ENCODE measurements at places on chromosomes 16 and 17.

DNA sequence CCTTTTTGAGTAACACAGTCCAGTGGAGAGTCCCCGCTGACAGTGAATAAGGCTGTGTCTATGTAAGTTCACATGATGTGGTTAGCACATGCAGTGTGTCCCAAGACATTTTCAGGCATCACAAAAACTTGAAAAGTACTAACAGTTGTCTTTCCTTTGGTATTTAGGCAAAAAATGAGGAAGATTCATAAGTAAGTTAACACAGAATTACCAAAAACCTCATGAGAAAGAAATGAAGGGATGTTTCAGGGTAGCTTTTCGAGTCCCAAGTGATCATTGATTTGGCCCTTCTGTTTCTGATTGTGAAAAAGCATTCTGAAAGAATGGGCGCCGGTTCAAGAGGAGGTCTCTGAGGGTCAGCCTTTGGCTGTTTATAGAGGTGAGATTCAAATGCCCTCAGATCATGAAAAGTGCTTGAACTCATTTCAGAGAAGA lies 529 bp upstream of the ASPA start:
- no peak for DNase-seq

DNA sequence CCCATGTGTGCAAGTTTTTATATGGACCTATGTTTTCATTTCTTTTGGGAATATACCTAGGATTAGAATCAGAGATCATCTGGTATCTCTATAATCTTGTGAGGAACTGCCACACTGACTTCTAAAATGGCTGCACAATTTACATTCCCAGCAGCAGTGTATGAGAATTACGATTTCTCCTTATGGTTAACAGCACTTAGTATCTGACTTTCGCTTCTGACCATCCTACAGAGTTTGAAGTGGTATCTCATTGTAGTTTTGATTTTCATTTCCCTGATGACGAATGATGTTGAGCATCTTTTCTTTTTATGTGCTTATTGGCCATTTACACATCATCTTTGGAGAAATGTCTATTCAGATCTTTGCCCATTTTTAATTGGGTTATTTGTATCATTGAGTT lies 10.0 kb downstream of the C16orf96 start:
- DNase-seq = no peak

DNA sequence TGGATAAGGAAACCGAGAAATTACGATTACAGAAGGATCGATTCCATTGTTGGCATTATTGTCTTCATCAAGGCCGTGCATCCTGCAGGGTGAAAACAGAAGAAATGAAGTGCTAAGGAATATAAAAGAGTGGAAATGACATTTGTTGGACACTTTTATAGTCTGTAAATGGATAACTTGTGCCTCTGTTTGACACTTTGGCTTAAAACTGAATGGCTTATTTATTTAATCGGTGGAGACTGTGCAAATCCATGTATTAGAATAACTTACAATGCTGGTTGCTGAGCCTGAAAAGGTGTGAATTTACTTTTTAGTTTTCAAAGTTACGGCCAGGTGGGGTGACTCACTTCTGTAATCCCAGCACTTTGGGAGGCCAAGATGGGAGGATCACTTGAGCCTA lies 31.4 kb downstream of the ITGB3 start:
- no peak for DNase-seq

- no peak for DNase-seq
Measured at GRCh38 chr17:68302066-68302564, 10.8 kb downstream of the ARSG start.

DNA sequence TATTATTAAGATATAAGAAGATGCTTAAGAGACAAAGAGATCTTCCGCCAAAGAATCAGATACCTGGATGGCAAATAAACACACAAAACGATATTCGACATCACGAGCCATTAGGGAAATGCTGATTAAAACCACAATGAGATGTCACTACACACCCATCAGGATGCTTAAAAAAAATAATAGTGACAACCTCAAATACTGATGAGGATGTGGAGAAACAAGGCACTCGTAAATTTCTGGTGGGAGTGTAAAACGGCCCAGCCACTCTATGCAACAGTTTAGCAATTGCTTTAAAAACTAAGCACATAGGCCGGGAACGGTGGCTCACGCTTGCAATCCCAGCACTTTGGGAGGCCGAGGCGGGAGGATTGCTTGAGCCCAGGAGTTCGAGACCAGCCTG lies 39.4 kb downstream of the TBC1D16 start:
- DNase-seq = no peak

DNA sequence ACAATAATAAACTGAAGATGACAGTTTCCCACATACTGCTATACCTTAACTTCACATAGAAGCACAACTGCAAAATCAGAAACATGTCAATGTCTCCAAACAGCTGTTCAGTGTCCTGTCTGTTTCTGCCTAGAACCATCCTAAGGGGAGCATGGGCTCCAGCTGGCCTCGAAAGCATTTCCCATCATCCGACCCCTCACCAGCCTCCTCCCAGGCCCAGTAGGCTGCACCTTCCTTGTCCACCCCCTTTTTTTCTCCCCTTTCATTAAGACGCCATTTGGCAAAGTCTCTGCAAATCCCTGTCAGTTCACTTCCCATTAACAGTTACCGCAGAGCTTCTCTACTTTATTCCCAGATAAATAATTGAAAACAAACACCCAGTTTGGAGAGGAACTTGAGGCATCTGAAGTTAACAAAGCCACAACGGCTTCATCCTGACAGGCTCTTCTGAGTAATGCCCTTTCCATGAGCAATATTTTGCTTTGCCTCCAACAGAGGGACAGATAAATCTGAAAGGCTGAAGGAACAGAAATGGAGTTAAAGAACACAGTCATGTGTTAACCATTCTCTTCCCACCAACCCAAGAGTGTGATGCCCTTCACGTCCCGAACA lies 65.3 kb downstream of the SLC39A11 start:
- no peak for DNase-seq

All from hematopoietic multipotent progenitor cell treated with erythropoietin and hydrocortisone succinate and interleukin-3 and kit ligand, for 8 days (in vitro differentiated cells).